AG09309 (cell line): ENCODE measurements at places on chromosomes 4 and X.

GRCh38 chr4:184961660-184962059 lies 56.6 kb upstream of the HELT start:
- DNase-seq = no peak

DNA sequence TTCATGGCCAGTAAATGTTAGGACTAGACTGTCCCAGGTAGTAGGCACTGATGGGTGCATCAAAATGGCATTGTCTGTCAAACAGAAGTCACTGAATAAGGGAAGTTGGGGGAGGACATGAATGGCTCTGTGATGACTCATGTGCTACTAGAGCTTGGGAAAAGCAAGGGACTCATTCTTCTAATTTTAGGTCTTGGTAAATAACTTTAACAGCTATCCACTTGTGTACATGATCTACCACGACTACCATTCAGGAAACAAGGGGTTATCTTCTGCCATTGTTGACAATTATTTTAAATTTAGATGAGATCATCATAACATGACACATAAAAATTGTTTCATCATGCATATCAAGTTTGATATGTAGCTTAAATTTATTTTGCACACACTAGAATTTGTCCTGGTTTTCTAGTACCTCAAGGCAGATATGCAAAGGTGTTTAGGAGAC lies 6.3 kb downstream of the AREG start:
- DNase-seq = no peak

GRCh38 chr4:69054578-69055200 lies 41.6 kb upstream of the UGT2B7 start:
- DNase-seq = no peak

DNA sequence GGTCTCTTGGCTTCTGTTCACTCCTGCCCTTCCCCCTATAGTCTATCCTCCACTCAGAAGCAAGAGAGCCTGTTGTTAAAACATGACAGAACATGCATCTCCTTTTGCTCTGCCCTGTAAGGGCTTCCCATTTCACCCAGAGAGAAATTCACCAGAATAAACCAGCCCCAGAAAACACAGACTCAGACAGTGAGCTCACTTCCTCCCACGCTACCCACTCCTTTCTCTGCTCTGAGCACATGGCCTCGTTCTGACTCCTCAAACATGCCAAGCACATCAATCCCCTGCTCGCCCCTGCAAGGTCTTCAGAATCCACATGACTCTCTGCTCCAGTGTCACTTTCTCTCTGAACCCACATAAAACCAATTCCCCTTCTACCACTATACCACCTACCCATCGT lies 50.4 kb downstream of the MID1 start:
- no peak for DNase-seq

DNA sequence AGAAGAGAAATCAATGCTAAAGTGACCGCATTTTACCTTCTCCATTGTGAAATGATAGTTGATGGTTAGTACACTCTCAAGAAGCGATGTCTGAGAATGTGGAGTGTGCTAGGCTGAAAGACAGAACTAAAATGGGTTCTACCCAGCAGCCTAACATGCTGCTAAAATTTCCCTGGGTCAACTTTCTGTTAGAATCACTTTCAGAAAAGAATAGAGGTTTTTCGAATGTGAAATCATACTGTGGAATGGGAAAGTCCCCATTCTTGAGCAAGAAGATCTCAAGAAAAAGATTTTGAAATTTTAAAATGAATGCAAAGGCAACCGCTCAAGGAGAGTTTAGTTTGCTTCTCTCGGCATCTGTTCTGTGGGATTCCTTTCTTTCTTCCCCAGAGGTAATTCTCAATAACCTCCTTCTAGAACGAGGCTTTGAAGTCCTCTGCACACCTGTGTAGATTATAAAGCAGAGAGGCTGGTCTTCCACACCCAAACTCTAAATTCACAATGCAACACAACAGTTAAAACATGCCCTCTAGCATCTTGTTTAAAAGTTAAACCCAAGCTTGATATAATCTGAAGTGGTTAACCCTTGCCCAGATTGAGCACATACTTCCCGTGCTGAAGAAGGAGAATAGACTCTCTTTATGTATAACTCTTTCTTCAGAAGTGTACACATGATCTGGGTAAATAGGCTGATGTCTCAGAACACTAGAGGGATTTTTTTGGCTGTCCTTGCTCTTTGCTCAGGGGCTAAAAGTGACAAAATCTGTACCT lies 208.7 kb upstream of the KLF3 start:
- no peak for DNase-seq

GRCh38 chrX:111395149-111395548 lies 16.8 kb downstream of the DCX start:
- DNase-seq = no peak

DNA sequence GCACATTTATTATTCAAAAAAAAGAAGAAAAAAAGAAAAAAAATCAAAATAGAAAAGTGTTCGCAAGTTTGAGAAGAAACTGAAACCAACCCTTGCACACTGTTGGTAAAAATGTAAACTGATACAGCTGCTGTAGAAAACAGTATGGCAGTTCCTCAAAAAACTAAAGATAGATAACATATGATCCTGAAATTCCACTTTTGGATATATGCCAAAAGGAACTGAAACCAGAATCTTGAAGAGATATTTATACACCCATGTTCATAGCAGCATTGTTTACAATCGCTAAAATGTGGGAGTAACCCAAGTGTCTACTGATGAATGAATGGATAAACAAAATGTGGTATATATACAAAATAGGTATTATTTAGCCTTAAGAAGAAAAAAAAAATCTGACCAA lies 155.4 kb downstream of the TBCK start:
- no peak for DNase-seq
